ENCODE measurements at places on chromosomes 1 and 21.

GRCh38 chr1:18644973-18645746 lies 14.5 kb downstream of the PAX7 start:
- DNase-seq: no peak

GRCh38 chr1:11138952-11139351 lies 39.3 kb upstream of the EXOSC10 start:
- DNase-seq: no peak

DNA sequence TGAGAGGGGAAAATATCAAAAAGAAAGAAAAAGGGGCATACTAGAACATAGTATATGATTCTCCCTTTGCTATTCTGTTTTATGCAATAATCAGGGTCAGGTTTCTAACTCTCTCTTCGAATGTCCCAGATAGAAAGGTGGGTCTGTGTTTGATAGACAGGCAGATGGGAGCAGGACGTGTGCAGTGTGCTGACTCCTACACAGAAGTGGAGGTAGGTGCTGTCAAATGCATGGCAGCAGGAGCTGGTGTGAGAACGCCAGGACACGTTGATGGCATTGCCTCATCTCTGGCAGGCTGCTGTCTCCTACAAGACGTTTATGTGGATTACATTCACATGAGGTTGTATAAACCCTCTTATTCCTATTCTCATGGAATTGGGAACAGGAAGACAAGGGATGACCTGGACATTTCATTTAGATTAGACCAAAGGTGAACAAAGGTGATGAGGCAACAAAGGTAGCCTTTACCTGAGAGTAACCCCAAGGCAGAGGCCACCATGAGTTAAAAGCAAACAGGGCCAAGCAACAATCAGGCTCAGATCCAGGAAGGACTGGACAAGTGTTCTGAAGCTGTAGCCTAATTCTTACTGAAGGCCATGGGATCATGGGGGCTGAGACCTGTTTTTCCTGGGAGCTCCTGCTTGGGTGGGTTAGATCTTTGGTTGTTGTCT lies 37.8 kb downstream of the KCNK1 start:
- no peak for DNase-seq

- DNase-seq: no peak
These were observed 61.7 kb upstream of the C1orf115 start for GRCh38 chr1:220628431-220628830.

- DNase-seq: no peak
These were observed 18.2 kb downstream of the SLC27A3 start for GRCh38 chr1:153793261-153793972.

GRCh38 chr1:1292442-1292779 lies 12.2 kb downstream of the SCNN1D start:
- no peak for DNase-seq

DNA sequence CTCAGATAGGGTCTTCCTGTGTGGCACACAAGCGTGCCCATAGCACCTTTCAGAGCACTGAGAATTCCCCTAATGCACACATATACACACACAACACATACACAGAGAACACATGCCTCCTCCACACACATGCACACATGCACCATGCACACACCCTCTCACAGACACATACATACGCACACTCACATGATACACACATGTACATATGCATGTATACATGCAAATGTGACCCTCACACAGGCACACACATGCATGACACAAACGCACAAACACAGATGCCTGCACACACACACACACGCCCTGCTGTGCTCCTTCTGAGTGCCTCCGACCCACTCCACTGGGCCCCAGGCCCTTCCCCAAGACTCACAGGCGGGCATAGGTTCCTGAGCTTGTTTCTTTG lies 251.0 kb downstream of the PTPRU start:
- DNase-seq: no peak

DNA sequence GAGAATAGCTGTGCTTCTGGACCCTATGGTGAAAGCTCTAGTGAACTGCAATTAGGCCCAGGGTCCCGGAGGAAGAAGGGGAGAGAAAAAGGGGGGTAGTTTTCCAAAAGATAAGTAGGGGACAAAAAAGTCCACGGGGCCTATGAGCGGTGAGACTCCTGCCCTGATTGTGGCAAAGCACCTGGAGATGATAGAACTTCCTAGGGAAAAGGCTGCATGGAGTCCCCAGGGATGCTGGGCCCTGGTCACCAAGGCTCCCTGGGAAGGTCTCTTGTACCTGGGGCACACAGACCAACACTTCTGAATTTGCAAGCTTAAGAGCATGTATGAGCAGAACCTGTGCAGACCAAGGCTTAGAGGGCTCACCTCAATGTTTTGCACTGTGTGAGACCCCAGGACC lies 5.4 kb upstream of the SHISA4 start:
- no peak for DNase-seq

- DNase-seq: no peak
These were observed 490.6 kb downstream of the KIF26B start for GRCh38 chr1:245645406-245645805.

DNA sequence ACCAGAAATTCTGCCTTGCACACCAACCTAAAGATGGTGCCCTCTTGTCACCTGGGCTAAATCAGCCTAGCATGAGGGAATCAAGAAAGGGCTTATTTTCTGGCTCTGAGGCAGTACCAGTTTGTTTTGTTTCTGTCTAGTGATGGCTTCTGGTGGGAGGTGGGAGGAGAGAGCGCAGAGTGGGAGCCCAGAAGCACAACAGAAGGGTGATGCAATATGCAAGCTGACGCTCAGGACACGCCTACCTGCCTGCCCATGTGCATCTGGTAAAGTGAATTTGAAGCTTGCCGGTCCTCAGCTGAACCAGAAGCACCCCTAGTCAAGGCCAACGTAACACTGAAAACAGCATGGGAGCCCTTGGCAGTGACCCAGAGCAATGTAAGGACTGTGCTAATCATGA lies 138.4 kb upstream of the TIAM1 start:
- no peak for DNase-seq

DNA sequence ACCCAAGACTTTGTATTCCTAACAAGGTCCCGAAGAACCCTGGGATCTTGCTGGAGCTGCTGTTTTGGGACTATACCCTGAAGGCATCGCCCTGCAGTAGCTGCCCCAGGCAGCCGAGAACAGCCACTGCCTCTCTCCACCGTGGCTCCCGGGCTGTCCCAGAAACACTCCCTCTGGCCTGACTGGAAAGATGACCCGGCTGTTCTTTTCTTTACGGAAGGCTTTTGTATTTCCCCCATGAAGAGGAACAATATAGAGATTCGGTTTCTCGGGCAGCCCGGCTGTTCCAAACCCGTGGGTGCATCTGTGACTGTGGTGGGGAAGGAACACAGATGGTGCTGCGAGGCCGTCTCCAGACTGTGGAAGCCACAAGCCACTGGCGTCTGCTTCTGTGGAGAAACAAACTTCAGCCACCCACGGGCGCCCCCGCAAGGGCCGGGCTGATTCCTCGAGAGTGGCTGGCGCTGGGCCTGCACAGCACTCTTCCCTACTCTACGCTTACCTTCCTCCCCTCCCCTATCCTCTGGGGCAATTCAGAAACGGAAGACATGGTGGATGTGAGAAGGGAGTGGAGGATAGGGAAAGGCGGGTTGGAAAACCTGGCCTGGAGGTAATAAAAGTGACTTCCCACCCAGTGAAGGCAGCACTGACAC lies 33.7 kb upstream of the VASH2 start:
- no peak for DNase-seq

DNA sequence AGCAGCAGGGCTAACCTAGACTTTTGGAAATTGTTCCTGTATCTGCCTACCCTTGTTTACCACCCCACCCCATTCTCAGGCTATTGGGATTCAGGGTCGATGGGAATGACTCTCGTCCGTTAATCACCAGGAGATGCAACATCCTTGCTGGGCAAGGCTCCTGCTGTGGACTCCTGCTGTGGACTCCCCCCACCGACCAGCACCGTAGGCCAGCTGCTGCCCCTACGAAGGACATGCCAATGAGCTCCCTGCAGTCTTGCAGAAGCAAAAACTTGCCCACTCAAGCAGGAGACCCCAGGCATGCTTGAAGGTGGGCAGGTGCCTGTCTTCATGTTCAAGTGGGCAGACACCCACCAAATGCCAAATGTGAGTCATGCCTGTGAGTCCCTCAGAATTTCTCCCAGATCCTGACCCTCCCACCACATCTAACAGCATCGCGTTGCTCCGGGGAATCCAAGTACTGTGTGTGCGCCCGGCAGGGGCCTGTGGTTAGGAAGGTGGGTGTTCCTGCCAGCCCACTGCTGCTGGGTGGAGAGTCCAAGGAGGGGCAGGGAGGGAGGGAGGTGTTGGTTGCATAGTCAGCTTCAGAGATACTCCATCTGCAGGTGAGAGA lies 41.7 kb upstream of the SOX13 start:
- no peak for DNase-seq

DNA sequence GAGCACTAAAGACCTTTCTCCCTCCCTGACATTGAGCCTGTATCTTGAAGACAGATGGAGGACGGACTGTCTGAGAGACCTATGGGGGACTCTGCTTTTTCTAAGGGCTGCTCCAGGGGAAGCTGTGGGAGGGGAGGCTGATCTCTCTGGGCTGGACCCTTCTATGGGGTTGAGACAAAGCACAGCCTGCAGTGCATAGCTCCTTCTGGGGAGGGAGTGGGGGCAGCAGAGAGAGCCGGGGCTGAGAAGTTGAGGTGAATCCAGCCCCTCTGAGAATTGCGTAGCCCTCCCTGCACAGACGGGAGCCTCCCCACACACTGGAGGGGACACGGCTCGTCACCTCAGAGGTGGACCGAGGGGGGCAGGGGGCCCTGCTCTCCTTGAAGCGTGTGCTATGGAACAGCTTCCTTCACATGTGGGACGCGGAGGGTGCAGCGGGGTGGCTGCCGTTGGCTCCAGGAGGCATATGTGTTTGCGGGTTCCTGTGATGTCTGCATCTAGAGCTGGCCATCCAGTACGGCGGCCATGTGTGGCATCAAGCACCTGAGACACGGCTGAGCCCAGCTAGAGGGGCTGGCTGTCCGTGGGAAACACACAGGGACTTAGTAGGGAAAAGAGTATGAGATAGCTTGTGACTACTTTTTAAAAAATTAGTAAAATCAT lies 299.1 kb downstream of the CAMTA1 start:
- no peak for DNase-seq

DNA sequence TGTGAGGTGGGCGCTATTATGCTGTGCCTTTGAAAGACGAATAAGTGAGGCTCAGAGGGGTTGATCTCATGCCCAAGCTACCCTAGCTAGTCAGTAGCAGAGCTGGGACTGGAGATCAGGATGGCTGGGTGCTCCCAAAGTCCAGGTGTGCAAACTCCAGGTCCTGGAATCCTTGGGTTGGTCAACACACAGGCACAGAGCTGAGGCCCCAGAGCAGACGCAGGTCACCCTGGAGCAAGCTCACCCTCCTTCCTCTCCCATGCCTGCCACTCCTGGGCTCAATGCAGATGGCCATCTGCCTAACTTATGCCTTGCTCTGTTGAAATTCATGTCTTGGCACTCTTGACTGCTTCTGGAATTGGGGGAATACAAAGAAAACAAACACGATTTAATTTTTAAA lies 587.2 kb downstream of the PTPRU start:
- no peak for DNase-seq

GRCh38 chr1:232034556-232034955 lies 408.0 kb downstream of the DISC1 start:
- no peak for DNase-seq

DNA sequence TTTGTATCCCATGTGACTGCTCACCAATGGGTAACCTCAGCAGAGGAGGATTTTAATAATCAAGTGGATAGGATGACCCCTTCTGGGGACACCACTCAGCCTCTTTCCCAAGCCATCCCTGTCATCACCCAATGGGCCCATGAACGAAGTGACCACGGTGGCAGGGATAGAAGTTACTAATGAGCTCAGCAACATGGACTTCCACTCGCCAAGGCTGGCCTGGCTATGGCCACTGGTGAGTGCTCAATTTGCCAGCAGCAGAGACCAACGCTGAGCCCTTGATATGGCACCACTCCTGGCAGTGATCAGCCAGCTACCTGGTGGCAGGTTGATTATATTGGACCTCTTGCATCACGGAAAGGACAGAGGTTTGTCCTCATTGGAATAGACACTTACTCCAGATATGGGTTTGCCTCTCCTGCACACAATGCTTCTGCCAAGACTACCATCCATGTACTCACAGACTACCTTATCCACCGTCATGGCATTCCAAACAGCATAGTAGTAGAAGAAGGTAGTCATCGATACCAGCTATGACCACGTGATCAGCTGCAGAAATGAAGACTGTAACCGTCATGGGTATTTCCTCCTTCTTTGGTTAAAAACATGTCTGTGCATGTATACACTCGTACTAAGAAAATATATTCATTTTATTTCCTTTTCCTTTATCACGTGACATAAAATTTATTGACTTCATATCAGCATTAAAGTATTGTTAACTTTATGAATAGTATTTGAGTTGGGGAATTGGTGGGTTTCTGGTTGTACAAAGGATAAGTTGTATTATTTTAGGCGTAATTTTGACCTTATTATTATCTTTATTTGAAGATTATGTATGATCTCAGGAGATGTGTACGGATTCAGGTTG lies 562.6 kb downstream of the PTPRU start:
- DNase-seq: no peak

DNA sequence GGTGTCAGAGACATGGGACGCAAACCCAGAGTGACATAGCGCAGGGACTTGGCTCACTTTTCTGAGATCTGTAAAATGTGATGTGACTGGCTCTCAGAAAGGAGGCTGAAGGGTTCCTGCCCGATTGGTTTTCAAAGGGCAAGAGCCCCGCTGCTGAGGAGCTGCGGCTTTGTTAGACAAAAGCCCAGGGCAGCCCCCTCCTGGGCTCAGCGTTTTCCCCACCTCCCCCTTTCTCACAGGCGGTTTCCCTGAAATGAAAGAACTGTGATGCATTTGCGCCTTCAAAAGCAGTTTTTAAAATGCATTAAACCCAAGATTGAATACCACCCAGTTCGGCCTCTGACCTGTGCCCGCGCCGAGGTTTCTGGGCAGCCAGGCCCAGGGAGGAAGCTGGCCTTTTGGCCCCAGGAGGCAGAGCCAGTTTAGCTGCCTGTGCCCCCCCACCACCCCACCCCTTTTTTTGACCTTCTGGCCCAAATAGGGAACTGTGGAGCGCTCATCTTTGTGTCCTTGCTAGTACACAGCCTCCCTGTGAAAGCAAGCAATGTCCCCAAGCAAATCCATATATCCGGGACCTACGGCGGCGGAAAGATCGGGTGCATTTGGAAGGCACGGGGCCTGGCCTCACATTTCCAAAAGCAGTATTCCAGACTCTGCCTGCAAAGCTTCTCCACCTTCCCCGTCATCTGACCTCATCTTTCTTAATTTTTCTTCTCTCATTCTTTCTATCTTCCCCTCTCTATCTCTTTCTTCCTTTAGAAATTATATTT lies 28.6 kb downstream of the CD247 start:
- DNase-seq: peak; percentile 50

GRCh38 chr21:44418108-44418875 lies 37.0 kb upstream of the LRRC3 start:
- DNase-seq: no peak

- no peak for DNase-seq
These were observed 16.5 kb downstream of the GREM2 start for GRCh38 chr1:240595476-240595875.
